Activated T-helper 2 cell treated with anti-CD3 and anti-CD28 coated beads, Interferon-gamma antibody, Interleukin-2, Interleukin-4, amounts not matched to agents 10 μg/mL and 5 μg/mL and 100 μg/mL, durations not matched to agents 14 hours and 24 hours and 36 hours (primary cell): ENCODE measurements at places on chromosomes 6 and 20.

GRCh38 chr6:161568885-161569456 lies 295.1 kb upstream of the AGPAT4 start:
- H3K4me1 ChIP-seq, result no peaks in the 10 kb centered on the region
- H3K4me3 ChIP-seq, result no peak overlapping the region
- DNase-seq, result no peak
- H3K36me3 ChIP-seq, result no peaks in the 10 kb centered on the region
- H3K27me3 ChIP-seq, result no peaks in the 10 kb centered on the region

DNA sequence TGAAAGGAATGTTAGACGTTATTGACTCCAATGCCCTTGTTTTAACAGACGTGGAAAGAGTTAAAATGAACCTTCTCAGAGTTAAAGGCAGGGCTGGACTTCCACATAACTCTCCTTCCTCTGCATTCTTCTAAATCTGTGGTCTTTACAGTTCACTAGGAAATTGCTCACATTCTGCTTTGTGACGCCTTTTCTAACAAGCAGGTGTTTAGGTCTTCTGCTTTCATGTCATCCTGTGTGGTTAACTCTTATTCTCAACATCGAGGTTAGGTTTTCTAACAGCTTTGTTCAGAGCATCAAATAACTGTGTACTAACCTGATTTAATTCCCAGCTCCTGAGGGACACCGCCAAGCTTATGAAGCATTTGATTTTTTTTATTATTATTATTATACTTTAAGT lies 81.3 kb upstream of the NT5E start:
- H3K4me1 ChIP-seq, result no peaks in the 10 kb centered on the region
- H3K27me3 ChIP-seq, result peaks cover 4% of the 10 kb centered on the region
- H3K4me3 ChIP-seq, result no peak overlapping the region

GRCh38 chr6:73867411-73867810 lies 171.4 kb downstream of the CD109 start:
- no peak for DNase-seq
- peaks cover 2% of the 10 kb centered on the region for H3K4me1 ChIP-seq
- H3K27ac ChIP-seq, result no peak overlapping the region
- no peaks in the 10 kb centered on the region for H3K36me3 ChIP-seq

DNA sequence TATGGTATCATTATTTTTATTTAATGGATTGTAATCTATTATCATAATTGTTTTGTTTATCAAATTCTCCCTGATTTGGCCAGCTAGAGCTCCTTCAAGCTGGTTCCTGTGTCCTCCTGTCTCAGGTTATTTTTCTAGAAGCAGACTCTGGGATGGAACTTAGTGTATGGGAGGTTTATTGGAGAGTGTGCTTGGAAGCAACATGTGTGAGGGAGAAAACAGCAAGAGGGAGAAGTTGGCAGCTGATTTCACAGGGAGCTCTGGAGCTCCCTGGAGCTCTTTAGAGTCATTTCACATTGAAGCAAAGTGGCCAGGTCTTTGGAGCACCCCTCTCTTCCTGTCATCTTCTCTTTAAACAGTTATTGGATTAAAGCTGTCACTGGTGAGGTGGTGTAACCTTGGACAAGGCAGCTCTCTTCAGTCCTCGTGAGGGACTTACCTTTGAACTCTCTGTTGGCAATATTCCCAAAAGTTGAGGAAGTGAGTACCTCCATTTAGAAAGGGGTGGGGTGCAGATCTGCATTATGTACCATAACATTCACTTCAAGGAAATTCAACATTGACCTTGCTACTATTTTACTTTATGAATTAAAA lies 103.6 kb downstream of the PHF3 start:
- no peaks in the 10 kb centered on the region for H3K27me3 ChIP-seq
- no peak overlapping the region for H3K27ac ChIP-seq
- H3K36me3 ChIP-seq, result no peaks in the 10 kb centered on the region
- H3K4me3 ChIP-seq, result no peak overlapping the region

DNA sequence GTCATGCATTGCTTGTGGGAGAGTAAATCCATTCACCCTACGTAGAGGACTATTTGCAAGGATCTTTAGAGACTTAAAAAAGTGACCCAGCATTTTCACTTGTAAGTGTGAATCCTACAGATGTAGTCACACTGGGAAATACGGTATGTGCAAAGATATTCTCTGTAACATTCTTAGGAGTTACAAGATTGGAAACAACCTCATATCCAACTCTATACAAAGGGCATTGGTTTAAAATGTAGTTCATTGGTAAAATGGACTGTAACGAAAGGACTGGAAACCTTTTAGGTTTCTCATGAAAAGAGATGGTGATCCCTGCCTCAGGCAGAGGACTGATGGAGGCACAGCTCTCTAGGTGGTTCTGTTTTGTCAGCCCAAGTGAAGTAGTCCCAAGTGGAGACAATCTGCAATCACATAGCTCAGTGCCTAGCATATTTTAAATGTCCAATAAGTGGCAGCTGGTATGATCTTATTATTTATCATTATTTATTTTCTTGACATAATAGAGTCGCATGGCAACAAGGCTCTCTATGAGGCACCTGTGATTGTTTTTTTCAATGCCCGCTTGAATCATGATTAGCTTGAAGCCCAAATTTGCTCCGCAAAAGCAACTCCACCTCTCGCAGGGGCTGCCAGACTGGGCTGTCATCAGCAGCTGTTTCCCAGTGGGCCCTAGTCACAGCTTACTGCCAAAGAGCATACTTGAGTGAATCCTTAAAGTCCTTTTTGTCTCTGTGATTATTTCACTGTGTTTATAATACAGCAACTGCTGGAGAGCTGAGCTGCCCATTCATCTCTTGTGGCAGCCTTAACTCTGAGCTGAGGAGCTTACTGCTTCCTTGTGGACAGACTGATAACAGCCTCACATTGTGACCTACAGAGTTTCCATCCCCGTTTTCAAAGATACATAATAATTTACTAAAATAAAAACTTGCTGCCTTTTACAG lies 19.8 kb upstream of the ENPP1 start:
- no peak overlapping the region for H3K27ac ChIP-seq
- no peak overlapping the region for H3K4me3 ChIP-seq
- no peaks in the 10 kb centered on the region for H3K27me3 ChIP-seq
- DNase-seq, result no peak
- H3K4me1 ChIP-seq, result peaks cover 37% of the 10 kb centered on the region
- no peaks in the 10 kb centered on the region for H3K36me3 ChIP-seq

GRCh38 chr20:34546751-34547181 lies 11.8 kb upstream of the MAP1LC3A start:
- no peak overlapping the region for H3K4me3 ChIP-seq
- H3K4me1 ChIP-seq, result peaks cover 8% of the 10 kb centered on the region
- H3K27ac ChIP-seq, result no peak overlapping the region
- DNase-seq, result no peak
- no peaks in the 10 kb centered on the region for H3K27me3 ChIP-seq
- H3K36me3 ChIP-seq, result peaks cover 10% of the 10 kb centered on the region

DNA sequence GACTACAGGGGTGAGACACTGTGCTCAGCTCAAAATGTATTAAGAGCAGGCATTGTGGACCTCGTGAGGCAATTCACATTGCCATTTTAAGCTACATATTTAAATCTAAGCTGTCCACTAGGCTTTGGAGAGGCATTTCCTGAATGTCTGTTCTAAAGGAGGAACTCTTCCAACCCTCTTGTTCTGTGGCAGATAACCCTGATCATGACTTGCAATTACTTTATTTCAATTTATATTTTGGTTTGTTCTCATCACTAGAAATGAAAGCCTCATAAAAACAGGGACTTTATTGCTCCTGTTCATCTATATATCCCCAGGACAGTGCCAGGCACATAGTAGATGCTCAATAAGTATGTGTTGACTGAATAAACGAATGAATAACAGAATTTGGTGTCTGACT lies 84.0 kb upstream of the SALL4 start:
- H3K27me3 ChIP-seq, result no peaks in the 10 kb centered on the region
- DNase-seq, result no peak
- H3K27ac ChIP-seq, result no peak overlapping the region
- H3K36me3 ChIP-seq, result no peaks in the 10 kb centered on the region

DNA sequence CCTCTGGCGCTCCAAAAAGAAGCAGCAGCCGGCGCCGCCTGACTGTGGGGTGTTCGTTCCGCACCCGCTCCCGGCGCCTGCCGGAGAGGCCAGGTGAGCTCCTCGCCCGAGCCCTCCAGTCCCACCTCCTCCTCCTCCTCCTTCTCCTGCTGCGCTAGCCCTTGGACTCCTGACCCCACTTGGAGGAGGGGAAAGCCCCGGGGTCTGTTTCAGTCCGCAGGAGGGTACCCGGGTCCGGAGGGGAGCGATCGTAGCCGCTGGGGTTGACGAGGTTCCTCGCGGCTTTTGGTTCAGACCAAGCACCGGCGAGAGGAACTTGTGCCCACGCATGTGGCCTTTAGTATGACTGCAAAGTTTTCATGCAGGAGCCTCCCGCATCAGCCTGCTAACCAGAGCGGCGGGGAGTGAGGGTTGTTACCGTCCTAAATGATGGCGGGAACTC lies 493 bp downstream of the CRYBG1 start:
- no peak overlapping the region for H3K27ac ChIP-seq
- peaks cover 9% of the 10 kb centered on the region for H3K4me1 ChIP-seq
- peak overlapping the region; percentile 79 for H3K4me3 ChIP-seq
- no peaks in the 10 kb centered on the region for H3K36me3 ChIP-seq
- DNase-seq, result no peak

DNA sequence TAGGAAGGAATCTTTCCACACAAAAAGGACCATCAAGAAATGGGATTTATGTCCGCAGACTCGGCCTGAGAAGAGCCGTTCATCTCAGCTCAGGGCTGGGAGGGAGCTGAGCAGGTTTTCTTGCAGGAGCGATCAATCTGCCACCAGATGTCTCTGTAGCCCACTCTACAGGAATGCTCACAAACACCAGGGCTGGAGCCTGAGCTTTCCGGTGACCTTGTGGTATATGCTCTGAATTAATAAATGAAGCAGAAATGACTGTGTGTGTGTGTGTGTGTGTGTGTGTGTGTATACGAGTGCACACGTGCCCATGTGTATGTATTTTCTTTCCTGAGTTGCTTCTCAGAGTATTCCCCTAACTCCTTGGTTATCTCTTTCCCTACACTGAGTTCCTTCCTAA lies 12.0 kb downstream of the CD83 start:
- peaks cover 92% of the 10 kb centered on the region for H3K36me3 ChIP-seq
- H3K4me1 ChIP-seq, result peaks cover 51% of the 10 kb centered on the region
- peak overlapping the region; percentile 52 for H3K27ac ChIP-seq
- no peaks in the 10 kb centered on the region for H3K27me3 ChIP-seq

DNA sequence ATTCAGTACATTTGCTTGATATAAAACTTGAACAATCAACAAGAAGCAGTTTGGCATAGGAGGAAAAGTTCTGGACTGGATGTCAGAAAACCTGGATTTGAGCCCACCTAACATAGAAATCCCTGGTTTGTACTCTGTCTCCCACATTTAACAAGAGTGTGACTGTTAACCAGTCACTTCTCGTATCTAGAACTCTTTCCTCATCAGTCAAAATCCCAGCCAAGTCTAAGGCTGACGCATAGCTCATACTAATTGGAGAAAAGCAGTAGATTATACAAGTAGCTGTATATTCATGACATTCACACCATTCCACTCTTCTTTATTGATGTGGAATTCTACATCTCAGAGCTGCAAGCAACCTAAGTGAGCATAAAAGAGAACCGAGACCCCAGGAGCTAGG lies 222.7 kb downstream of the PHACTR1 start:
- no peak overlapping the region for H3K27ac ChIP-seq
- DNase-seq, result no peak
- H3K27me3 ChIP-seq, result no peaks in the 10 kb centered on the region
- no peak overlapping the region for H3K4me3 ChIP-seq
- H3K36me3 ChIP-seq, result no peaks in the 10 kb centered on the region

- peaks cover 61% of the 10 kb centered on the region for H3K36me3 ChIP-seq
- H3K27ac ChIP-seq, result no peak overlapping the region
- H3K4me1 ChIP-seq, result peaks cover 31% of the 10 kb centered on the region
- no peak overlapping the region for H3K4me3 ChIP-seq
- no peaks in the 10 kb centered on the region for H3K27me3 ChIP-seq
These were observed 7.0 kb downstream of the MICAL1 start for GRCh38 chr6:109448615-109449014.

DNA sequence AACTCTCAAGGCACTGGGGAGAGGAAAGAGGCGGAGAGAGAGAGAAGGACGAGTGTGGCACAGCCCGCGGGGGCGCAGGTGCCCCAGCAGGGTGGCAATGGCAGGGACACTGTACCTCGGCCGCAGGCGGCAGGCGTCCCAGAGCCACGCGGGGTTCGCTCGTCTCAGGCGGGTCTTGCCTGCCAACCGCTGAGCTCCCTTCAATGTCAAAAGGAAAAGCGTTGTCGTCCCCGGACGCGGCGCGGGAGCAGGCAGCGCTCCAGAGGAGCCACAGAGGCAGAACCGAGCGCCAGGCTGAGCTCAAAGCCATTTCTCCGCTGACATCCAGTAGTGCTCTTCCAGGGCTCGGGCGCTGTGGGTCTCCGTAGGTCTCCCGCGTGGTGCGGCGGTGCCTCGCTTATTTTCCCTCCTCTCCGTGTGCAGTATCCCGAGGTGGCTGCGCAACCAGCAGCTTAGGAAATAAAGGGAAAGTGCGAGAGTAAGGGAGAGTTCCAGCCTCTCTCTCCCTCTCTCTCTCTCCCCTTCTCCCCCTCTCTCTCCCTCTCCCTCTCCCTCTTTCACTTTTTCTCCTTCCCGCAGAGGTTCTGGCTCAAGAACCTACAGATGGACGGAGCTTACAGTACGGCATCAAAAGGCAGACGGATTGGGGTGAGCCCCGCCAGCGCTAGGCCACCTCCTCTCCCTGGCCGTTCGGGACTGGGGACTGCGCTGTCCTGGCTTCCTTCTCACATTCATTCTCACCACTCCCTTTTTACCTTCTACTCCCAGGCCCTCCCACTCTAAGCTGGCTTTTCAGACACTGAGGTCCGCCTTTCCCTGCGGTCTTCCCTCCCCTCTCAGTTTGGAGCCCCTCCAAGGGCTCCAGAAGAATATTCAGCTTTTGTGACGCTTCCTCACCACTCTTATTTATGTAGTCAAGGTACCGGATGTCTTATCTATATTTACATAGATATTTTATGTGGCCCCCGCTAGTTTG lies at the start of gene LAMA4:
Gene LAMA4 (minus strand): TSS at position 727 of the 976 bp plus-strand sequence. CDS start 417 bp downstream, at position 310.
- peak within 1 kb of the TSS; percentile 54 for H3K4me3 ChIP-seq
- H3K4me1 ChIP-seq, result peaks cover 9% of the 10 kb centered on the region
- no peak within 1 kb of the TSS for H3K27ac ChIP-seq

DNA sequence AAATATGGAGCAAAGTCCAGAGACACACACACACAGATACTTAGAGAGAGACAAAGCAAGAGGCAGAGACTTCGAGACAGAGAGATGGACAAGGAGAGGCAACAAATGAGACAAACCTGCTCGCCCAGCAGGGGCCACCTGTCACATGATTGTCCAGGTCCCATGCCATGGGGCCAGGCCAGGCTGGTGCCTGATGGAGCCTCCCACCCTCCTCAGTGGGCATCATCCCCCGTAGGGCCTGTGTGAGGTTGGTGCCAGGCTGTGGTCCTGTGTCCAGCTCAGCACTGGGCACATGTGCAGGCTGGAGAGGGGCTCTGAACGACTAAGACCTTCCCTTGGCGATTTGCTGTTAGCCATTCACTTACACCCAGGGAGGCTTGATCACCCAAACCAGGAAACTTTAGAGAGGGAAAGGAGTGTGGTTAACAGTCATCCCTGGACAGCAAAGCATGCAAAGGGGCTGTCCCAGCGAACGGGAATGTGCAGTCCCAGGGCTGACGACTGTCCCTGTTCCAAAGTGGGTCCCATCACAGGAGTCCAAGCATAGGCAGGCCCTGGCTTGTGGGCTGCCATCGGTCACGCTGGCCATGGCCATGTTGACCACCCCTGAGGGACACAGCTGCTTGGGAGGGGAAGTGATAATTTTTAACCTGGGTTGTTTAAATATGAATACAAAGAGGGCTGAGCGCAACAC lies 38.4 kb upstream of the PHACTR3 start:
- H3K4me1 ChIP-seq, result no peaks in the 10 kb centered on the region
- no peaks in the 10 kb centered on the region for H3K27me3 ChIP-seq
- H3K27ac ChIP-seq, result no peak overlapping the region
- H3K36me3 ChIP-seq, result no peaks in the 10 kb centered on the region
- H3K4me3 ChIP-seq, result no peak overlapping the region

- peaks cover 17% of the 10 kb centered on the region for H3K4me1 ChIP-seq
- H3K27me3 ChIP-seq, result peaks cover 74% of the 10 kb centered on the region
- H3K27ac ChIP-seq, result no peak overlapping the region
These were observed 5.4 kb downstream of the BMP6 start for GRCh38 chr6:7731294-7731693.
